ENCODE measurements at places on chromosomes 12 and 14. TPM values are rescaled to one million over a fixed set of nuclear protein-coding genes. Genes with fewer than 3 reads are reported as not detected.

Gene ERP27
- under 0.01 TPM for total RNA-seq

Gene FGF6
- total RNA-seq = not detected

Gene SOAT2
- total RNA-seq = 0.12 TPM

Gene HCAR3
- total RNA-seq = not detected

Gene SDR9C7
- not detected for total RNA-seq
